ENCODE measurements at places on chromosomes 11 and 22.

GRCh38 chr11:8925711-8926110 lies 7.0 kb downstream of the C11orf16 start:
- DNase-seq: no peak

- DNase-seq: no peak
Observed at GRCh38 chr11:122179961-122180834, 64.2 kb upstream of the BLID start.

GRCh38 chr11:25633230-25633629 lies 698.7 kb upstream of the ANO3 start:
- no peak for DNase-seq

- no peak for DNase-seq
Observed at GRCh38 chr11:27612932-27613880, 87.0 kb downstream of the BDNF start.

- DNase-seq: no peak
Observed at GRCh38 chr11:61626580-61627380, 45.9 kb upstream of the SYT7 start.

DNA sequence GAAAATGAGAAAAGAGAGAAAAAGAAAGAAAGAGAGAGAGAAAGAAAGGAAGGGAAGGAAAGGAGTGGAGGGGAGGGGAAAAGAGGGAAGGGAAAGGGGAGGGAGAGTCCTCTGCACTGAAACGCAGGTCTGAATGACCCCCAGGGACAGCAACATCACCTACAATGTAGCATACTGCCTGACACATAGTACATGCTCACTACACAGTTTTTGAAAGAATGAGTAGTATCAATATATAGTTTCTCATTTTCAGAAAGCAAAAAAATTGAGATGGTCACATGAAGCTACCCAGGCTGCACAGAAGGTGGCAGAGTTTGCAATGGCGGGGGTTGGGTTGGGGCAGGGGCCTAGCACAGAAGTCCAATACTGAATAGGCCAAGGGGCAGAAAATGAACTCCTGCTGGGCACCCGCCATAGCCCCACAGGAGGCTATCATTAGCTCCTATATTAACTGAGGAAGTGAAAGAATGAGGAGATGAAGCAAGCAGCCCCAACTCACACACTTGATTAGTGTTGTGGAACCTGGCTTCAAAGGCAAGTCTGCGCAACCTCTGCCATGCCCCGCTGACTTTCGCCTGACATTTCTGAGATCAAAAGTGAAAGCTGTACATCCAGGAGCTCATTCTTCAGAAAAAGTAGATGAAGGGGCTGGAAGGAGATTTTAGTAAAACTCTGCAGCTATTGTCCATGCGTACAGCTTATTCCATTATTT lies 241.2 kb upstream of the SYN3 start:
- DNase-seq: no peak

GRCh38 chr11:2651826-2652271 lies 47.9 kb downstream of the KCNQ1OT1 start:
- no peak for DNase-seq

GRCh38 chr11:35614939-35615569 lies 3.2 kb upstream of the FJX1 start:
- no peak for DNase-seq

GRCh38 chr22:38756711-38757463 lies 1.1 kb upstream of the SUN2 start:
- DNase-seq: no peak

DNA sequence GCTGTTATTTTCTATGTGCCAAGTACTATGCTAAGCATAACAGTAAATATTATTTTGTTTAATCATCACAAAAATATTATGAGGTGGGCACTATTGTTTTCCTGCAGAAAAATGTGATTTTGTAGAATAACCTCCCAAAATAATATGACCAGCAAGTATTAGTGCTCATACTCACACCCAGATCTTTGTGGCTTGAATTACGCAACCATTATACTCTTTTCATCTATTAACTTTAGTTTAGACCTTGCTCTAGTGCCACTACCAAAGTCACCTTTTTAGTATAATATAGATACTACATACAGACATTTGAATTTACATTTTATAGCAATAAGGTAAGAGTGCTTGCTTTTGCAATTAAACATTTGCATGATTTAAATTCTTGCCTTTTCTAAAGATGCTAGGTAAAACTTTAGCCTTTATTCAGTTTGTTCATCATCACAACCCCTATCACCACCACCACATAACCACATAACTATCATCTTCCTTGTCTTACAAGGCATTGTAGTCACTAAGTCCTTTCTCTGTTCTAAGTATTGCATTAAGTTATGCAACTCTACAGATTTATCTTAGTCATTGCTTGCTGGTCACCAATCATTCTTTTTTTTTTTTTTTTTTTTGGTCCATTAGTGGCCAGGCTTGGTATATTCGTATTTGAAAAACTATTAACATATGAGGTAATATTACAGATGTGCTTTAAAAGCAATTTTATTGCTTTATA lies 68.4 kb downstream of the GAS2 start:
- no peak for DNase-seq

- DNase-seq: no peak
Observed at GRCh38 chr11:79538775-79539174, 97.9 kb upstream of the TENM4 start.

- no peak for DNase-seq
Observed at GRCh38 chr11:6606471-6607189, 3.1 kb downstream of the ILK start.

- no peak for DNase-seq
Observed at GRCh38 chr11:2844116-2844842, 41.3 kb downstream of the CDKN1C start.

DNA sequence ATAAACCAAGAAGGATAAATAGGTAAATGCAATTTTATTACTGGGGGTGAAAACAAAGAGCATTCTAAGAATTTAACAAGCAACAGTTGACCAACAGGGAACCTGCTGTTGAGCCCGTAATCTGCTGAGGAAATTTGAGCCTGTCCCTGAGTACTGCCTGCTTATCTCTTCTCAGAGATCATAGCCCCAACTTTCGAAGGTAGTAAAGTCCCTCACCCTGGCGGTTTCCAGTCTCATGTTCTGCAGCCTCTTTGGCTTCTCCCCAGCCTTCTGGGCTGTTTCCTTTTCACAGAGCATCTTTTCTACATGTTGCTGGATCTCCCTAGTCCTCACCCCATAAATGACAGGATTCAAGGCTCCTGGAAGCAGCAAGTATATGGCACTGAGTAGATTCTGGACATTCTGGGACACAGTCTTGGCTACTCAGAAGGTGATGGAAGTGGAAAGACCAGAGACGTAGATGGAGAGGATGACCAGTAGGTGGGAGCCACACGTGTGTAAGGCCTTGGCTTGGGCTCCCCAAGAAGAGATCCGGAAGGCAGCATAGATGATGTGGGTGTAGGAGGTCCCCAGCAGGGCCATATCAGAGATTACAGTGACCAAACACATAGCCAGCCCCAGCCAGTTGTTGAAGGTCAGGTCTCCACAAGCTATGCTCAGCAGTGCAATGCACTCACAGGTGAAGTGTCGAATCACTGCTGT lies 51.6 kb downstream of the RRM1 start:
- DNase-seq: no peak

DNA sequence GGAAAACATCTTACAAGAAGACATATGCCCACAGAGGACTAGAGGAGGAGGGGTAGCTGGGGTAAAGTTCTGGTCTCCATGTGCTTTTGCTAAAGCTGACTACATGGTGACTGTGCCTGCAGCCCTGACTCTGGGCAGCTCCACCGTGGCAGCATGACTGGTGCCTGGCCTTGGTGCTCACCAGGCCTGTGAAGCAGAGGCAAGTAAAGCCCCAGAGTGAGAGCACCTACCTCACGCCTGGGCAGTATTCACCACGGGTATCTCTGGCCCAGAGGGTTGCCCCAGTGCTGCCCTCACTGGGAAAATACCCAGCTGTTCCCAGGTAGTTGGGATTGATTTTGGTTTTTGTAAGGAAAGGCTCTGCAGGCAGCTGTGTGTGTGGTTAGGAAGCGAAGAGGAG lies 78.3 kb downstream of the CTTN start:
- DNase-seq: no peak

- DNase-seq: no peak
Observed at GRCh38 chr22:41621911-41622179, 750 bp downstream of the XRCC6 start.

DNA sequence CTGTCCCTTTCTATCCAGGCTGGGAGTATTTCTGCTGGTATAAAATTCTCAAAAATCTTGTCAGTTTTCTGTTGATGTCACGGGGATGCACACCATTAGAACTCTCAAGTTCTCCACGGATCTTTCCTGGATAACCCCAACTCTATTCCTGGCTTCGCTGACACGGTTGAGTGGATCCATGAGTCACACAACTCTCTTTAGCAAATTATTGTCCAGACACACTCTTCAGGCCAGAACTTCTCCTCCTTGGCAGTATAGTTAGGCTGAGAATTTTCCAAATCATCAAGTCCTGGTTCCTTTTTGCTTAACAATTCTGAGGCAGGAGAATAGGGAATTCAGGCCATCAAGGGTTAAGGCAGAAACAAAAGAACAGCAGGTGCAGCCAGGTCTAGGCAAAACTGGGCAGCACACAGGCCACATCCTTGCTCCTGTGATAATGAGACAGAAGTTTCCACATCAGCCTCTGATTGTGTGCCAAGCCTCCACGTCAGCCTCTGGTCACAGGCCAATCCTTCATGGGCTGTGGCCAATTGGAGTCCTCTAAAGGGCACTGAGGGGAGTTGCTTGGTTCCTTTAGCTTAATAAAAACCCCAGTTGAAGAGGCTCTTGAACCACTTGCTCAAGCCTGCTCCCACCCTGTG lies 5.7 kb upstream of the ACAT1 start:
- no peak for DNase-seq

- DNase-seq: no peak
Observed at GRCh38 chr11:130650456-130651030, 202.1 kb downstream of the ADAMTS15 start.

DNA sequence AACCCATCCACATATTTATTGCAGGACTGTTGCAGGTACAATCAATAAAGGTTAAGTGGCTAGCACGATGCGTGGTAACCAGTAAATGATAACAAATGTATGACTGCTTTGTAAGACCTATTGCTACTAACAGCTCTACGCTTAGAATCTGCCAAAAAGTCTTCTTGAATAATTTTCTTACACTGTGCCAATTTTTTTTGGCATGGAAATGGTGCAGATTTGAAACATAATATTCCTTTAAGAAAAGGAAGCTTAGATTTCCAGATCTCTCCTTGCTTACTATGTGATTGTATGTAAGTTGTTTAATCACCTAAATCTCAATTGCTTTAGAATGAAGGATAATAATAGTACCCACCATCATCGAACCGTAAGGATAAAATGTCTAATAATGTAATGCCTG lies 192.0 kb downstream of the LRRC4C start:
- no peak for DNase-seq

DNA sequence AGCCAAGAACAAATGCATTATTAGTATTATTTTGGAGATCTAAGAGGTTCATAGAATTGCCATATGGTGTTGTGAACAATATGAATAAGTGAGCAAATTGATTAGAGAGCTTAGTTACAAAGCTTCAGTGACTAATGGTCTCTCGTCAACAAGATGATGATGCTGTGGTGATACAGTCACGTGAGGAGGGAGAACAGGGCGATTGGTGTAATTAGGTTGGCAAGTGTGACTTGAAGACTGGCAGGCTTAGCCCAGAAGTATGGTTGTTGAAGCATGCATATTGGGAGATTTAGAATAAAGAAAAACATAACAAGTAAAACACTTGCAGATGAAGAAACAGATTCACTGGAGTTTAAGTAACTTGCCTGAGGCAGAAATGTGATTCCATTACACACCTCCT lies 100.6 kb upstream of the SORL1-AS1 start:
- no peak for DNase-seq

GRCh38 chr22:43777286-43777685 lies 34.8 kb downstream of the EFCAB6 start:
- no peak for DNase-seq

DNA sequence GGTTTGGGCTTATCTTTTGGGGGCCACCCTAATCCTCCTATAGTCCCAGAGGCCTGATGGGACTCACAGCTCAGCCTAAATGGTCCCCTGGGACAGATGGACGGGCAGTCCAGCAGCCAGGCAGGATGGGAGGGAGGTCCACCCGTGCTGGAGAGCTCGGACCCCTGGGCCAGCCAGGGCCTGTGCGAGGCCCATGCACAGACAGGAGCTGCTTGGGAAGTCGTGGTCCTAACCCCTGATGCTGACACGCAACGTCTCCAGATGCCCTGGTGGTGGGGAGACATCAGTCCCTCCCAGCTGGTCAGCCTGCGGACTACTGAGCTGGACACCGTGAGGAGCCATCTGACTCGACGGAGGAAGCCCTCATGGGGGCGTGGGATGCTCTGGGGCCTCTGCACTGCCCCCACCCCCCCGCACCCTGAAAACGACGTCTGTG lies 31.2 kb upstream of the MUC5AC start:
- DNase-seq: no peak

All from cortex of kidney (tissue), 1 donor.